ENCODE measurements at places on chromosomes 2 and 18.

GRCh38 chr2:42328148-42328833 is 32.7 kb downstream of the COX7A2L start:
- DNase-seq, result no peak

DNA sequence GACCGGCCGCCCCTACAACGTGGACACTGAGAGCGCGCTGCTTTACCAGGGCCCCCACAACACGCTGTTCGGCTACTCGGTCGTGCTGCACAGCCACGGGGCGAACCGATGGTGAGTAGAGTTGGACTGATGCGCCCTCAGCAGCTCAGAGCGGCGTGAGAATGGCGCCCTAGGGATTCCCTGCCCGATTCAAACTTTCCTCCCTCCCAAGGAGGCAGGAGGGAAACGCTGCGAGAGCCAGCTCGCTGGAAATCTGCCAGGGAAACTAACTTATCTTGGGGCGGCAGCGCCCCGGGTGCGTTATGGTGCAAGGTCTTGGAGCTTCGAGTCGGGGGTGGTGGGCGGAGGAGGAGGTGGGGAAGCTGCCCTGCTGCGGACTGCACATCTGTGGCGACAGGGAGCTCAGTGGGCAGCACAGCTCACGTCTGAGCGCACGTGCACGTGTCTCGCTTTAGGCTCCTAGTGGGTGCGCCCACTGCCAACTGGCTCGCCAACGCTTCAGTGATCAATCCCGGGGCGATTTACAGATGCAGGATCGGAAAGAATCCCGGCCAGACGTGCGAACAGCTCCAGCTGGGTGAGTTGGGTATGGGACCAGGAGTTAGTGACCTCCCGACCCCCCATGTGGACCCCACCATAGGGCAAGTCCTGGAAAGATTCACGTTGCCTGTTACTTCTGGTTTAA is 697 bp downstream of the ITGA4 start:
- no peak for DNase-seq

- no peak for DNase-seq
These were observed 10.2 kb upstream of the HTR2B start for GRCh38 chr2:231134910-231135655.

DNA sequence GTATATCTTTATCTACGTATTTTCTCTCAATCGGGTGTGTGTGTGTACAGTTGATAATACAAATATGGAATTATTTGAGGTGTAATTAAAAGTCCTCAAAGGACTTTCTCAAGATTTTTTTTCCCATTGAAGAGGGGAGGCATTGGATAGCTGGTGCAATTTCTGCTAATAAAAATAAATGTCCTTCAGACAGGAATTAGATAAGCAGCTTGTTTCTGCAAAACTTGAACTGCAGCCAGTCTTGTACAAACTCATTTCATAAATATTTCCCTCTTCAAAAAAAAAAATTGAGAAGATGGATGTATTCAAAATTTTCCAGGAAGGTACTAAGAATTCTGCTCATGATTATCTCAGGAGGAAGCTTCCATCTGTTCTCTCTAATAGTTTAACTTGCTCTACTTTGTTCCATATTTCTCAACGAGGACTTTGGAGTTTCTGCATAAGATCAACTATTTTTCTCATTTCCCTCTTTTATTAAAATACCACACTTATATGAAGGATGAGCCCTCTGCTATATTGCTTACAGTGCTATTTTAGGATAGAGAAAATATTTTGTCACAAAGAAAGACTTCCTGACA is 33.0 kb upstream of the GLS start:
- no peak for DNase-seq

- DNase-seq, result no peak
These were observed 28.9 kb upstream of the ACTR2 start for GRCh38 chr2:65198737-65199136.
